GM12865 (cell line): ENCODE measurements at places on chromosomes 7 and 10.

DNA sequence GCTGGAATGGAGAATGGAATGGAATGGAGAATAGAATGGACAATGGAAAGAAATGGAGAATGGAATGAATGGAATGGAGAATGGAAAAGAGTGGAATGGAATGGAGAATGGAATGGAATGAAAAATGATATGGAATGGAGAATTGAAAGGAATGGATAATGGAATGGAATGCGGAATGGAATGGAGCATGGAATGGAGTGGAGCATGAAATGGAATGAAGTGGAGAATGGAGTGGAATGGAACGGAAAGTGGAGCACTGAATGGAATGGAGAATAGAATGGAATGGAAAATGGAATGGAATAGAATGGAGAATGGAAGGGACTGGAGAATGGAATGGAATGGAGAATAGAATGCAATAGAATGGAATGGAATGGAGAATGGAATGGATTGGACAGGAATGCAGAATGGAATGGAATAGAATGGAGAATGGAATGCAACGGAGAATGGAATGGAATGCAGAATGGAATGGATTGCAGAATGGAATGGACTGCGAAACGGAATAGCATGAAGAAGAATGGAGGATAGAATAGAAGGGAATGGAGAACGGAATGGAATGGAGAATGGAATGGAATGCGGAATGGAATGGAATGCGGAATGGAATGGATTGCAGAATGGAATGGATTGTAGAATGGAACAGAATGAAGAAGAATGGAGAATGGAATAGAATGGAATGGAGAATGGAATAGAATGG is 89.4 kb downstream of the NSUN6 start:
- DNase-seq: no peak

DNA sequence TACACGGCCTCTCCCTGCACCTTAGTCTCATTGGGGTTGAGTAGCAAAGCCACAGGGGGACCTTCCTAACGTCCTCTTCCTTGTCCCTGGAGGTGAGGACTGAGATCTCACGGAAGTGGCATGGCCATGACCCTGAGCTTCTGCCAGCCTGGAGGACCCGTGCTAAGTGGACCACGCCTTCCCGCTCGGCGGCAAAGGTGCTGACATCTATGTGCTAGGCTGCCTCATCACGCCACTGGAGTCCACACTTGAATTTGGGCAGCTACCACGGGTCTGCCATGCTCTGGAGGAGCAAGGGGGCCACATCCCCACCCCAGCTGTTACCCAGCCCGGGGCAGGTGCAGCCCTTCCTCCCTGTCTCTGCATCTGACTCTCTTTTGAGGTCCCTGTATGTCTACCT is 15.3 kb downstream of the GHRHR start:
- no peak for DNase-seq

GRCh38 chr7:30448461-30449189 is 30.0 kb downstream of the NOD1 start:
- DNase-seq: no peak

- DNase-seq: no peak
Measured at GRCh38 chr7:131781-132482, 60.4 kb upstream of the FAM20C start.

GRCh38 chr10:14478201-14478600 is 147.5 kb upstream of the FRMD4A start:
- no peak for DNase-seq
